CD4-positive, alpha-beta T cell treated with Interleukin-6 at 100 ng/mL for 8 hours (primary cell): ENCODE measurements at places on chromosomes 16 and 17.
A peak's percentile ranks its signal among the peaks of the same experiment; 100 is the strongest.

DNA sequence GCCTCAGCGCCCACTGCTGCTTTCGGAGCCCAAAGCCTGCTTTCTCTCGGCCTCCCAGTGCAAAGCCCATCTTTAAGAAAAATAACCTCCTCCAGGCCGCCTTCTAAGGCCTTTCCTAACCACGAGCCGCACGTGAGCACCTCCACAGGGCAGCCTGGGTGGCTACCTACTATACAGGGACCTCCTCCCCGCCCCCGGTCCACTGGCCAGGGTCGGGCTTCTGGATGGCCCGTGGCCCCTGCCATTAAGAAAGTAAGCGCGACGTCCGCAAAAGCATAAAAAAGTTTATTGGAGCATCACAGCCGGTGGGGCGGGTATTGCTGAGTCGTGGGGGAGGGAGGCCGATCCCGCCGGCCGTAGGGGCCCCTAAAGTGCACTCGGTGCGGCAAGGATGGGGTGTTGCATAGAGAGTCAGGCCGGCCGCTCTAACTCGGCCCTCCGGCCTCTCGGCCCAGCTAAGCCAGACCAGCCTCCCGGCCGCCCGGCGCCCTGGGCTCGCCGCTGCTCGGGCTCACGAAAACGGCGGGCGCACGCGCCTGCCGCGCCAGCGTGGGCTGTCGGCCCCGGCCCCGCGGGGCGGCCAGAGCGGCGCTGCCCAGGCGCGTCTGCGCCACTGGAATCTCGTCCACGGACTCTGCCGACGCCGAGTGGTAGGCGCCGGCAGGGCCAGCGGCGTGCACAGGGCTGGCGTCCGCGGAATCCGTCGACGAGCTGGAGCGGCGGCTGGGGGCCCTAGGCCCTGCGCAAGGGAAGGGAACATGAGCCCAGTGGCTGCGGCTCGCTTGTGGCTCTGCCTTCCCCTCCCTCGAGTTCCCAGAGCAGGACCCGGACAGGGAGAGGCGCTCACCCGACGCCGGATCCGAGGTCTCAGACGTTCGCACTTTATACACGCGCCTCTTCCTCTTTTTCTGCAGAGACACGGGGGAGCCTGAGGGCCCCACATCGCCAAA is 1.1 kb upstream of the TPPP3 start:
- DNase-seq, result no peak

DNA sequence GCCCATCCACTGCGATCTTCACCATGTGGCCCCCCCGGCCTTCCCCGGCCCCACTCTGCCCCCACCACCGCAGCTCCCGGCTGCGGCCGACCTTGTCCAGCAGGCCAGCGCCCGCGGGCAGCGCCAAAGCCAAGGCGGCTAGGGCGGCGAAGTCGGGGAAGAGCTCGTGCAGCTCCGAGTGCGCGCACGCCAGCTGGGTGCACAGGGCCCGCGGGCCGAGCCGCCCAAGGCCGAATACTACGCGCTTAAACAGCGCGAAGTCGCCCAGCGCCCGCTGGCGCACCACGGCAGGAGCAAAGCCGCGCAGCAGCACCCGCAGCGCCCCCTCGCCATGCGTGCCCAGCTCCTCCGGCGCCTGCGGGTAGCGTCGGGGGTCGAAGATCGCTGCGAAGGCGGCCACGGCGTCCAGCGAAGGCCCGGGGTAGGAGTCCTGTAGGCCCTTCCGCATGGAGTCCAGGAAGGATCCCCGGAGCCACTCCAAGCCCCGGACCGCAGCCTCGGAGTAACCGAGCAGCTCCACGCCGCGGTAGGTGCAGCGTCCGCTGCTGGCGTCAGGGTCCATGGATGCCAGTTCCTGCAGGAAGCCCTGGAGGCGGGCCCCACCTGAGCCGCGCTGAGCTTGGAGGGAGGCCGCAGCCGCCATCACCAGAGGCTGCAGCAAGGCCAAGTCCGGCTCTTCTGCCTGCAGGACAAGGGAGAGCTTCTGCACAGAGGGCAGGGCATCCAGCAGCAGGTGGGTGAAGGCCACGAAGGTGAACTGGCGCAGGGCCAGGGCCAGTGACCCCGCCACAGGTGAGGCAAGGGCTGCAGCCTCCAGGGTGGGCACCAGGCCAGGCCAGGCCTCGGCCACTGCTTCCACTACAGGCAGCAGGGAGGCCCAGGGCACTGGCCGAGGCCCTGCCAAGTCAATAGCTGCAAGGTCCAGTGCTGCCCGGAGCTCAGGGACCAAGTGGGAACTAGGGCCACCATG is 10.3 kb downstream of the C17orf113 start:
- no peak for DNase-seq

DNA sequence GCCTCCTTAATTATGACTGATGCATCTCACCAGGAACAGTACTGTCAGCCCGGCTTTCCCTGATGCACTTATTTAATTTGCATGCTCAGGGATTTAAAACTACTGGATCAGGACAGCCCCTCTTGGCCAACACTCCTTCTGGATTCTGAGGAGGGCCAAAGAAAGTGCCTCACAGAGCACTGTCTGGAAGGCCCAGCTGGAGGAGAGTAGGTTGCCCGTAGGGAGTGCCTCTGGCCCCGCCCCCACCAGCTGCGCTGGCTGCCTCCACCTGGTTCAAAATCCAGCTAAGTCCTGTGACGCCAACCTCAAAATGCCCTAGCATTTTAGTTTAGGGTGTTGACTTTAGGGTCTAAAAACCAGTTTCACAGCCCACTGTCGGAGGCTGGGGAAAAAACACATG is 49.4 kb upstream of the SREBF1 start:
- DNase-seq, result no peak

DNA sequence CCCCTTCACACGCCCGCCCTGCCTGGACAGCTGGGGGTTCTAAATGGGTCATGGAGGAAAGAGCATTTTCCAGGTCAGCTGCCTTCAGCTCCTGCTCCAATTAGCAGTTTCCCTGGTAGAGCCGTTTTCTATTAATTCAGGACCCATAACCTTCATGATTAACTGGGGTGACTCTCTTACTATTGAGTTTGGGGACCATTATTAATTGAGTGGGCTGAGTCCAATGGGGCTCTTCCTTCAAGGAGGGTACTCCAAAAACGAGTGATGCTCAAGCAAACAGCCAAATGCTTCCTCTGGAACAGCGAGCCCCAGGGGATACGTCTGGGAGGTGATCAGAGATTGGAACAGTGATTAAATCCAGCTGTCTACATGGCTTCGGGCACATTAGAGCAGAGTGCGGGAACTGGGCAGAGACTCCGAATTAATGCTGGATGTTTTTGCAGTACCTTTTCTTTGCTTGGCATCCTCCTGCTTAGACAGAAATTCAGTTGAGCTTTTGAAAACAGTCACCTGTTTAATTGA is 68.1 kb upstream of the CACNG3 start:
- DNase-seq, result no peak

- no peak for DNase-seq
These were observed 8.4 kb downstream of the C16orf95 start for GRCh38 chr16:87308826-87309225.

- peak; percentile 43 for DNase-seq
These were observed at the start of the genes CXCL16 and ZMYND15 for GRCh38 chr17:4739122-4740024. Gene CXCL16 (minus strand): TSS chr17:4739928. CDS start chr17:4739339, 589 bp downstream. Gene ZMYND15 (plus strand): TSS chr17:4739833. CDS start chr17:4740549, 716 bp downstream.

DNA sequence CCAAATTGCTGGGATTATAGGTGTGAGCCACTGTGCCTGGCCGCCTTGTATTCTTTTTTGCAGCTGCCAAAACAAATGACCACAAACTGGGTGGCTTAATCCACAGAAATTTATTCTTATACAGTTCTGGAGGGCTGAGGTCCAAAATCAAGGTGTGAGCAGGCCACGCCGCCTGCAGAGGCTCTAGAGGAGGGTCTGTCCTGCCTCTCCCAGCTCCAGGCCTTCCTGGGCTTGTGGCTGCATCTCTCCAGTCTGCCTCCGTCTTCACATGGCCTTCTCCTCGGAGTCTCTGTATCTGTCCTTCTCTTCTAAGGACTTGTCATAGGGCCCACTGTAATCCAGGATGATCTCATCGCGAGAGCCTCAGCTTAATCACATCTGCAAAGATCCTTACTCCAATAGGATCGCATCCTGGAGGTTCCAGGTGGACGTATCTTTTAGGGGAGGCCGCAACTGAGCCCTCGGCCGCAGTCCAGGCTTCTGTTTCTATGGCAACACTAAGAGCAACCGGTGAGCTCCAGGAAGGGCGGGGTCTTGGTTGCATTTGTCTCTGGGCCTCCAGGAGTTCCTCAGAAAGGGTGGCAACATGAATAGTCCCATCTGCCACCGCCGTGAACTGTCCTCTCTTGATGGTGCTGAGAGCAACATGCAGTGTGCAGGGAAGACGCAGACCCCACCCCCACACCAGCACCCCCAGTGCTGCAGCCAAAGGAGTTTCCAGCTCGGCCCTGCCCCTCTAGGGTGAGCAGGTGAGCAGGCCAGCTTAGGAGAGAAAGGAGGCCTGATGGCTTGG is 29.5 kb upstream of the CREBBP start:
- no peak for DNase-seq

GRCh38 chr17:58172369-58173071 is 5.7 kb downstream of the OR4D2 start:
- DNase-seq, result peak; percentile 64

DNA sequence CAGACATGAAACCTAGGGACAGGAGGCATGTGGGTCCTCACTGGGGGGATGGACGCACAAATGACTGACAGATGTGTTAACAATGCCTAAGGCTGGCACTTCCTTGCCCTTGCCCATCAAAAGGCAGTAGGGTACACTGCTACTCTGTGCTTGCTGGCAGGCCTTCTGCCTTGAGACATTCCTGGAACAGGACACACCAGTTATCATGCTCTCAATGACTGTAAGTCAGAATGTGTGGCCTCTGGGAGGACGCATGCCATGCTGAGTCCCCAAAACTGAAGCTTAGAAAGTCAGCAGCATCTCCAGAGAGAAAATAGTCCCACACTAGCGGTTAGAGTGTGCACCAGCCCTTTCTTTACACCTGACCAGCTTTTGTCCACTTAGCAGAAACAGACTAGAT is 16.1 kb upstream of the SREBF1 start:
- no peak for DNase-seq

GRCh38 chr17:27498615-27499309 is 42.5 kb downstream of the KSR1 start:
- DNase-seq, result no peak

GRCh38 chr16:649631-650030 is 466 bp downstream of the WDR90 start:
- no peak for DNase-seq

DNA sequence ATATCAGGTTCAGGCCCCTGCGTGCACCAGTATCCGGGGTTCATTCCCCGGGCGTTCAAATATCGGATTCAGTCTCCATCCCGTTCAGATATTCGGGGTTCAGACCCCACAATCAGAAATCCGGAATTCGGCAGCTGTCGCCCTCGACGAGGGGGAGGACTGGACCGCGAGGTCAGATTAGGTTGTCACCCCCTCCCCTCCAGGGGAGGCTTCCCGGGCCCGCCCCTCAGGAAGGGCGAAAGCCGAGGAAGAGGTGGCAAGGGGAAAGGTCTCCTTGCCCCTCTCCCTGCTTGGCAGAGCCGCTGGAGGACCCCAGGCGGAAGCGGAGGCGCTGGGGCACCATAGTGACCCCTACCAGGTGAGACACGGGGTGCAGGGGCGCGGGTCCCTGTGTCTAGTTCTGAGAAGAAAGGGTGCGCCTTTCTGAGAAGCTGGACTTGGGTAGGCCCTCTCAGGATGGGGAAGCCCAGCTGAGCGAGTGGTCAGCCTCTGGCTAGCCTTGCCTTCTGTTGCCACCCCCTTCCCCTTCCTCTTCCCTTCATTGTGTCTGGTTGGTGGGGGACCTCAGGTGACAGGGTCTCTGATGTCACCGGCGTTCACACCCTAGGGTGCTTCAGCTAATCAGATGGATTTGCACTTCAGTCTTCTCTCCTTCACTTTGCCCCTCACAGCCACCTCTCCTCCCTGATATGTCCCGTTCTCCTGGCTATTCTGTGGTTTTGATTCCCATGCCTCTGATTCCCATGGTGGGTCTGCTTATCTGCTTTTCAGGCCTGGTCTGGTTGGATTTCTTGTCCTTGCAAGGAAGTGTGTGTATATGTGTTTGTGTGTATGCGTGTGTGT is 844 bp downstream of the TAOK2 start:
- no peak for DNase-seq

DNA sequence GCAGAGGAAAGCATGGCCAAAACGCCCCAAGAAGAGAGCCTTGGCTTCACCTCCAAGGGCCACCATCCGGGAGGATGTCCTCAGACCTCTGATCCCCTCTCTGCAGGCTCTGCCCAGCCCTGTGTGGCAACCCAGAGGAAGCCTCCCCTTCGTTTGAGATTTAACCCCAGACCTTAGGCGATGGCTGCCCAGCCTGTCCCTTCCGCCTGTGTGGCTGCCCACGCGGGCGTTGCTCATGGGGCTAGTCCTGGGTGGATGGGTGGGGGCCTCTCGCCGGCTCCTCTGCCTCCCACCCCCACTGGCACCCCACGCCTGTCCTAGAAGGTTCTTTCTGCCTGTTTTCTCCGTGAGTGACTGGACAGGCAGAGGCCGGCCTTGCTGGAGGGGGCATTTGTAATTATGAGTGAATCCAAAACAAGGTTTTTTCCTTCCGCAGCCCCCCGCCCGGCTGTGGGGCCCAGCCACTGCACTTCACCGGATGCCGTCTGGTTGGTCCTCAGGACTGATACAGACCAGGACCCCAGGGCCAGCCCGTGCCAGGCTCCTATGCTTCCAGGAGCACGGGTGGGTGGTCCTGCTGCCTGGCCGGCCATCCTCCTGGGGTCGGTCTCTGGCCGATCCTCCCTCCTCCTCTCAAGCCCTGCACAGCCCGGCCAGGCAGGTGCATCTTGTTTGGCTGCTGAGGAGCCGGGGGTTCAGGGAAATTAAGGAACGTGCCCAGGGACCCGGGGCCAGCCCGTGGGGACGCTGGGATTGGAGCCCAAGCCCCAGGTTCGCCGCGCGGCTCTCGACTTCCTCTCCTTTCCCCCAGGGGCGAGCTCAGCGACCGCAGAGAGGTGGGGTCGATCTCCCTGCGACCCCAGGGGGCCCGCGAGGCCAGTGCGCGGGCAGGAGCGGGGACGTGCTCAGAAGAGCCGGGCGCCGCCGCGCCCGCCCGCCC is at the start of gene TMEM235:
Gene TMEM235 (plus strand): TSS at position 636 of the 940 bp plus-strand sequence. CDS start 393 bp downstream, outside the sequence.
- no peak for DNase-seq

- DNase-seq, result no peak
These were observed 7.1 kb upstream of the ZNF747 start for GRCh38 chr16:30541502-30542329.

DNA sequence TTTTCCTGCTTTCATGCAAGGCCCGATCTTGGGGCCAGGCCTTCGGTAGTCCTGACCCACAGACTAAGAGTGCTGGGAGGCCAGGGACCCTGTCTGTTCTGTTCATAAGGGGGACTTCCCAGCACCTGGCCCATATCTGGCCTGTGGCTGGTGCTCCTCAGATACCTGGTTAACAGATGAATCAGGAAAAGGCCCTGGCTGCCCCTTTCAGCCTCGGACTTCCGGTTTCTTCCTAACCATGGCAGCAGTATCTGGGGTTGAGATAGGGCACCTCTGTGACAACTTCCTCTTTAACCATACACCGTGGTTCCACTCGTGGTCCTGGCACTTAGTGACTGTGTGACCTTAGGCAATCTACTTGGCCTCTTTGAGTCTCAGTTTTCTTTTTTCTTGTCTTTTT is 18.4 kb downstream of the PLCG2 start:
- DNase-seq, result no peak

DNA sequence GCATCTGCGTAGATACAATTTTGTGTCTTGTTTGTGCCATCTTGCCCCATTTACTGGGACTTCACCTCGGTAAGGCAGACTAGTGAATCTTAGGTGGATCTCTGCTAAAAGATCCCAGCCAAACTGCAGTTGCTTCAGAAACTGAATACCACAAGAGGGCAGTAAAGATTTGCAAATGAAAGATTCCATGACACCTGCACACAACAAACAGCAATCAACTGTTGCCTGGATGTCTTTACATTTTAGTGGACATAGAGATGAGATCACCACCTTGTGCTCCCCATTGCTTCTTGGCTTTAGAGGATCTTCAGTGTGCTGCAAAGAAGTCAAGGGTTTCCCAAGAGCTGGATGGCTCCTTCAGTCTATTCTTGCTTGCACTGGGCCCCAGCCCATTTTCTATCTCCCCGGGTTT is 119.2 kb upstream of the CACNG5 start:
- peak; percentile 21 for DNase-seq

- no peak for DNase-seq
These were observed 16.4 kb downstream of the DHODH start for GRCh38 chr16:72024862-72025382.
